ENCODE measurements at places on chromosomes 2 and 18. TPM values are rescaled to one million over a fixed set of nuclear protein-coding genes. Genes with fewer than 3 reads are reported as not detected.

The STK11IP gene
- 7.8 TPM for total RNA-seq

The LINC00305 gene
- not detected for total RNA-seq

The NEU2 gene
- not detected for total RNA-seq

The RUFY4 gene
- not detected for total RNA-seq

The KIAA2012 gene
- not detected for total RNA-seq

The CCDC68 gene
- total RNA-seq, result 0.63 TPM

The ALPI gene
- total RNA-seq, result not detected

The SNTG2 gene
- not detected for total RNA-seq

The PCARE gene
- total RNA-seq, result not detected

The CDH7 gene
- under 0.01 TPM for total RNA-seq

The IL36G gene
- total RNA-seq, result not detected

The RESP18 gene
- total RNA-seq, result not detected

The PLGLB1 gene
- 5.9 TPM for total RNA-seq

The RMND5A gene
- total RNA-seq, result 79.5 TPM

The PHOSPHO2 gene
- 2.4 TPM for total RNA-seq

The XIRP2 gene
- 0.16 TPM for total RNA-seq

The SKOR2 gene
- total RNA-seq, result not detected

The SAG gene
- total RNA-seq, result not detected

The UGT1A3 gene
- not detected for total RNA-seq

The DSC2 gene
- 0.13 TPM for total RNA-seq

The TUBA4B gene
- total RNA-seq, result not detected

The SERPINB13 gene
- total RNA-seq, result not detected

The LOXHD1 gene
- 0.16 TPM for total RNA-seq

The GDF7 gene
- total RNA-seq, result 0.16 TPM

The FOXI3 gene
- not detected for total RNA-seq

The CPLX4 gene
- not detected for total RNA-seq

The SPC25 gene
- 3.0 TPM for total RNA-seq

The GKN1 gene
- total RNA-seq, result not detected

The SERPINB4 gene
- not detected for total RNA-seq

The TMEM247 gene
- not detected for total RNA-seq

The ALLC gene
- not detected for total RNA-seq

The RAPGEF4 gene
- 11.8 TPM for total RNA-seq

The PPP4R3B gene
- 50.1 TPM for total RNA-seq

The PNO1 gene
- 6.5 TPM for total RNA-seq

The CRYGD gene
- not detected for total RNA-seq

The SLC11A1 gene
- 0.13 TPM for total RNA-seq

The FBLN7 gene
- total RNA-seq, result 4.4 TPM

The LRP1B gene
- total RNA-seq, result 0.06 TPM

The C2orf81 gene
- 0.13 TPM for total RNA-seq

The DNAJC5G gene
- total RNA-seq, result 0.16 TPM

The GPR35 gene
- 0.50 TPM for total RNA-seq

The MEIS1 gene
- 1.6 TPM for total RNA-seq

The ASXL3 gene
- total RNA-seq, result under 0.01 TPM

The DCDC2C gene
- total RNA-seq, result not detected

The GNLY gene
- total RNA-seq, result not detected

The VIT gene
- total RNA-seq, result not detected

The CREG2 gene
- total RNA-seq, result 0.65 TPM

The ANKRD30B gene
- total RNA-seq, result not detected

The GAL3ST2 gene
- total RNA-seq, result not detected

The CLASP1 gene
- 28.8 TPM for total RNA-seq

The LRRTM4 gene
- total RNA-seq, result not detected

The SCN9A gene
- 1.3 TPM for total RNA-seq

The UPP2 gene
- total RNA-seq, result not detected

The TRIM43 gene
- total RNA-seq, result not detected

The MLPH gene
- total RNA-seq, result 0.81 TPM

The TNFRSF11A gene
- total RNA-seq, result 4.4 TPM

The MTX2 gene
- 25.1 TPM for total RNA-seq

Measured in bladder microvascular endothelial cell (primary cell).